ENCODE measurements at places on chromosomes 1 and 21. TPM values are rescaled to one million over a fixed set of nuclear protein-coding genes. Genes with fewer than 3 reads are reported as not detected.

DNA sequence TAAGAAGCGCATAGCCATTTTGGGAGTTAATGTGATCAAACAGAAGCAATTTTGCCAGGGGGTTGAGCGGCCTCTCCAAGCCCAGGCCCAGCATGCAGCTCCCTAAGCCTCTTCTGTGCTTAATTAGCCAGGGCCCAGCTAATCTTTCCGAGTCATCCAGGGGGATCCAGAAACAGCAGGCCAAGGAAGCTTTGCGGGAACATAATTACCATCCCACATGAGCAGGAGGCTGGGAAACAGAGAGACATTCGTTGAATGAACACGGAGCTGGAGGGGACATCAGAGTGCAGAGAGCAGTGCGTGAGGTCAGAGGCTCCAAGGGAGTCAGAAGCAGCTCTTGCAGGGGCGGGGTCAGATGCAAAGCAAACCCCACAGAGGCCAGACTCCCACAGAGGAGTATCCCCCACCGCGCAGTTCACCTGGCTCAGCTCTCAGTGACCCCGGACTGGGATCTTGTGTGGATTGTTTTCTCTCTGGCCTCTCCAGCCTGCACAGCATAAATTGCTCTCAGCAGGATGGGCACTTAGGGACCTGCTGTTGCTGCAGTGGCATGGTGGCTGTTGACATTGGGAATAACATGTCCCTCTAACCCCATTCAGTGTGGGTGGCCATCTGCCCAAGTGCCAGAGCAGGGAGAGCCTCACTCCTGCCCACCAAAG lies 657.4 kb downstream of the AJAP1 start:
- no peak for DNase-seq

The CELSR2 gene
- 8.3 TPM for total RNA-seq

- DNase-seq: no peak
Observed at GRCh38 chr1:53390261-53390660, 62.4 kb upstream of the LRP8 start.

The NBPF14 gene
- 22.2 TPM for total RNA-seq

- DNase-seq: no peak
Observed at GRCh38 chr21:43882952-43883545, 18.0 kb downstream of the AGPAT3 start.

DNA sequence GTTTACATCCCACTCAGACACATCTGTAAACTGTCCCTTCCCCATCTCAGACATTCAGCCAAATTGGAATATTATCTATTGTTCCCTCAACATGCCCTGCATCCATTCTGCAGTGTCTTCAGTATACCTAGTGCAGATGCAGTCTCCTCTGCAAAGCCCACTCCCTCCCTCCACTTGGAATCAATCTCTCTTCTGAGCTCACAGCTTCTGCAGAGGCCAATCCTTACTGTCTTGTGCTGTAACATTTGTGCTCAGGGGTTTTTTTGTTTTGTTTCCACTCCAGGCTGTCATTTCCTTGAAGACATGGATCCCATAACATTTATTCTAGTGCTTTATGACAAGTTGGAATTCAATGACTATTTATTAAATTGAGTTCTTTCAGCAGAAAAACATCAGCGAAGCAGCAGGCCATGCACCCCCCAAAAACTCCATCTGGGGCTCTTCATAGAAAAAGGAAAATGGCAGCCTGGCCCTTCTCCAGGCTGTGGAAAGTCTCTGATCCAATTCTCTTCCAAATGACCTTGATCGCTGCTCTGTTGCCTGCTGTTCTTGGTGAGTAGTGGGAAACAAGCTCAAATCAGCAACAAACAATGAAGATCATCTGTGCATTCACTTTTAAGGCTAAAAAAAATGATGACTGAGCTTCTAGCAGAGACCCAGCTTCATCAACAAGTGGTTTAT lies 8.7 kb downstream of the C4BPA start:
- no peak for DNase-seq

- DNase-seq: no peak
Observed at GRCh38 chr1:115105831-115106230, 16.5 kb upstream of the TSPAN2 start.

GRCh38 chr1:244280859-244281258 lies 170.8 kb downstream of the ADSS2 start:
- no peak for DNase-seq

DNA sequence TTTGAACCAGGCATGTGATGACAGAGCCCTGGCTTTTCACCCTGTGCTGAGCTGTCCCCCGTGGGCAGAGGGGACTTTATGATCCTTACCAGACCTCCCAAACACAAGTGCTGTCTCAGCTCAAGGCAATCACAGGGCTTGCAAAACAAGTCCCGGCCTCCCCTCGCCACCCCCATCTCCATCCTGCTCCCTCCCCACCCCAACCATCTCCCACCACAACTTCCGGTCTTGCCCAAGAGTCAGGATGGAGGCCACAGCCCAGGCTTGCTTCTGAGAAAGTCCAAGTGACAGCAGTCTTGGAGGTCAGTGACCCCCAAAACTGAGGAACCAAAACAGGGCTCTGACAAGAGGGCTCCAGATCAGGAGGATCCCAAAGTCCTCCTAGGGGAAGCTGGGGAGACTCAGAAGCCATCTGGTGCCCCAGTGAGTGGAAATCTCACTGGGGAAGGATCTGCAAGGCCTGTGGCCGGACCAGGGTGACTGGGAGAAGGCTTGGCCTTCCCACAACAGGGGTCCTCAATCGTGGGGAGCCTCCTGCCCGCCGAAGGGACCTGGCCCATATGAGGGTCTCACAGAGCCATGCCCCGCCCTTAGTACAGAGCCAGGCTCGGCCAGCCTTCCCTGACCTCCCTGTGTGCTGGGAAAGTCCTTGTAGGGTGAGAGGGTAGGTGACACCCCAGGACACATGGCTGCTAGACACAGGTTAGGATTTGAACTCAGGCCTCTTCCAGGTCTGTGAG lies 4.5 kb upstream of the SDC3 start:
- DNase-seq: no peak

DNA sequence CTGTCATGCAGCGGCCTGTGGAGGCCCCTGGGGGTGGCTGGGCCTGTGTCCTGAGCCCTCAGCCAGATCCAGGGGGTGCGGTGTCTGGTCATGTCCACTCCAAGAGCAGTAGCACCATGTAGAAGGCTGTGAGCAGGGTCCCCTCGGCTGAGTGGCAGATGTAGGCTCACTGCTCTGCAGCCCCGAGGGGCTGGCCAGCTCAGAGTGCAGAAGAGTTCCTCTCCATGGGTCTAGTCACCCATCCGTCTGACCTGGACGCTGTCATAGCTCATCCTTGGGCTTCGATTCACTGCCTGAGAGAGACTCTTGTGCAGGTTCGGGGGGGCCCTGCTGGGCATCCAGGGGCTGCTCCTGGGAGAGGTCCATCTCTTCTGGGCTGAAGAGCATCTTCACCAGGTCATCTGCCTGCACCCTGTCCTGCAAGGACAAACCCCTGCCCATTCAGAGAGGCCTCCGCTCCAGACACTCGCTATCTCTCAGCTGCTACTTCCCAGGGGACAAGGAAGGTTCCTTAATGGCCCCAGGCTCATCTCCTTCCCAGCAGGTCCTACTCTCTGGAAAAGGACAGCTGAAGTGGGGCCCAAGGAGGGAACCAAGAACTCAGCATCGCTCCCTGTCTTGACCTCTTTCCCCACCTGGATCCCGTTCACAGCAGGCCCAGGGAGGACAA lies 6.5 kb upstream of the CLDN19 start:
- DNase-seq: no peak

The OVAAL gene
- total RNA-seq: not detected

- no peak for DNase-seq
Observed at GRCh38 chr1:66248257-66248656, 285.7 kb upstream of the SGIP1 start.

GRCh38 chr1:46036894-46037839 lies 95.3 kb downstream of the PIK3R3 start:
- DNase-seq: peak; percentile 96

DNA sequence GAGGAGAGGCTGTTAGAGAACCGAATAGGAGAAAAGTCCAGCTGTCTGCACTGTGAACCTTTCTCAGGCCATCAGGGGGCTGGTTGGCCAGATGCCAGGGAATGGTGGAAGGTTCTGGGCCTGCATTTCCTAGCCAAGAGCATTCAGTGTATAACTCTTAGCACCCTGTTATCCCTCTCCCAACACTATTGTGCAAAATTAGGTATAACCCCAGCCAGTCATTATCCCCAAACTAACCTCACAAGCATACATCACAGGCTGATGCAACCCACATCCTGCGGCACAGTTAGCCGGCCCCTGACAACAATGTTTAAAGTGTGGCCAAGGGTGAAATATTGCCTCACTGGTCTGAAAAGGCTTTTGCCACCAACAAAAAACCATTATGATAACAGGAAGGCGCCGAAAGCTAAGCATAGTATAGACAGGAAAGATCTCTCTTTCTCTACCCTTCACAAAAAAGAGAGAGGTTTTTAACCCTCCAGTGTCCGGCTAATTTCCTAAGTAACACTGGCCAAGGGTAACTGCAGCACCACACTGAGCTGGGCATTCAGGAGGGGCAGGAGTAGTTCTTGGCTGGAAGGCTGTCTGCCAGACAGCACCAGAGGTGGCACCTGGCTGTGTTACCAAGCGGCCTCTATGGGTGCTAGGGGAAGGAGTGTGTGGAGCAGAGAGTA lies 77.3 kb upstream of the BCAR3 start:
- DNase-seq: no peak

DNA sequence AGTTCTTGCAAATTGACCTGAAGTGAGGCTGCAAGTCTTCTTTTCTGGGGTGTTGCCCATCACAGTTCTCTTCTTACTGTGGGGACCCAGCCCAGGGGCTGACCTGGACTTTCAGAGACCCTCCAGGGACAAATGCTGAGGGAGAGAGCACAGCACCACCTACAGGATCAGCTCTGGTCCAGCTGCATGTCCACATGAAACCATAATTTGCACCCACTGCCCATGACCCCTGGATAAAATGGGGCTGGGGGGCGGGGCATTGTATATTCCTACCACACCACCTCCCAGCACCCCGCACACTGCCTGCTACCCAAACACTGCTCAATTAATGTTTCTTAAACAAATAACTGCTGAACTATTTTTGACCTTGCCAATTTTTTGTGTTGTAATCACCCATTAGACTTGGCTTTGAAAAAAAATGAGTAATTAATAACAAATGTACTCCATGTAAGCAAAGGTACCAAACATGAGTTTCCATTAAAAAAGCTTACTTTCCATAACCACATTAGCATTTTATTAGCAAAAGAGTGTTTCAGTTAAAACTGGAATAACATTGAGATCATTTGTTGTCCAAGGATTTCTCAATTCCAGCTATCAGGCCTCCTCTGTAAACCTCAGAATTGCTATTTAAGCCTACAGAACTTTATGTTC lies 168.0 kb upstream of the RAB4A start:
- DNase-seq: no peak

The FCRLA gene
- not detected for total RNA-seq

Data from esophagus muscularis mucosa (tissue), 4 donors.